ENCODE measurements at places on chromosomes 11 and 22.

GRCh38 chr22:38831166-38831945 lies 12.5 kb downstream of the NPTXR start:
- no peak for DNase-seq

- no peak for DNase-seq
Measured at GRCh38 chr11:102220728-102221467, 96.4 kb upstream of the BIRC3 start.

- DNase-seq, result no peak
Measured at GRCh38 chr11:72174302-72175070, 17.5 kb upstream of the FOLR1 start.

- no peak for DNase-seq
Measured at GRCh38 chr11:16613512-16614381, 124.7 kb upstream of the C11orf58 start.

DNA sequence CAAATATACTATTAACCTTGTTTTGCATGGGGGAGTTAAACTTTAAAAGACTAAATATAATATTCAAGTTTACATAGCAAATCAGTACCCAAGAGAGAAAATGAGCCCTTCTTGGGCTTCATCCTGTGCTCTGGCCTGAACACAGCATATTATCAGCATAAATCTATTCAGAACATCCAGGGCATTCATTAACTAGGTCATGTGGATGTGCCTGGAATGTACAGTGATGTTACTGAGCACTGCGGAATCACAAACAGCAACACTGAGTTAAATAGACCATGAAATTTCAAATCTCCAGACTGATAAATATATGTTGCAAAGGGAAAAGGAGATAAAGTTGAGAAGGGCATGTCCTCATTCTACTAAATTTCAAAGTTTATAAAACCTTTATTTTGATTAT lies 426.4 kb downstream of the AASDHPPT start:
- DNase-seq, result no peak

DNA sequence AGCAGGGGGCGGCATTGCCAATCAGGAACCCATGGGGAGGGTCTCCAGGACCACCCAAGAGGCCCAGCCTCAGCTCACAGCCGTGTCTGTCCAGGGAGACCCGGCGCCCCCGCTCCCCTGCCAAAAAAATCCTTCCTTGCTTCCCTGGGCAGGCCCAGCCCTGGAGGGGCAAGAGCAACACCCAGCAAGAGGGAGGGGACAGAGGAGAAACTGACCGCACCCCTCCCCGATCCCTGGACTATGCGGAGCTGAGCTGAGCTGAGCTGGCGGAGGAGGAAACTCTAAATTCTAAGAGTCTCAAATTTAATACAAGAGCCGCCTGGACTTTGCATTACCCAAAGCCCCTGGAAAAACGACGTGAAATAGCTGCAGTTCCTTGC lies 52.0 kb upstream of the SHISAL1 start:
- DNase-seq, result no peak

GRCh38 chr22:27715106-27715505 lies 86.5 kb downstream of the MN1 start:
- no peak for DNase-seq

GRCh38 chr11:57653163-57653562 lies 3.5 kb upstream of the YPEL4 start:
- DNase-seq, result no peak

- DNase-seq, result no peak
Measured at GRCh38 chr22:48711669-48712068, 1116.0 kb downstream of the BRD1 start.

All from activated CD4-positive, alpha-beta T cell treated with anti-CD3 and anti-CD28 coated beads for 1 hour (primary cell).